ENCODE measurements at places on chromosomes 2 and 18.

DNA sequence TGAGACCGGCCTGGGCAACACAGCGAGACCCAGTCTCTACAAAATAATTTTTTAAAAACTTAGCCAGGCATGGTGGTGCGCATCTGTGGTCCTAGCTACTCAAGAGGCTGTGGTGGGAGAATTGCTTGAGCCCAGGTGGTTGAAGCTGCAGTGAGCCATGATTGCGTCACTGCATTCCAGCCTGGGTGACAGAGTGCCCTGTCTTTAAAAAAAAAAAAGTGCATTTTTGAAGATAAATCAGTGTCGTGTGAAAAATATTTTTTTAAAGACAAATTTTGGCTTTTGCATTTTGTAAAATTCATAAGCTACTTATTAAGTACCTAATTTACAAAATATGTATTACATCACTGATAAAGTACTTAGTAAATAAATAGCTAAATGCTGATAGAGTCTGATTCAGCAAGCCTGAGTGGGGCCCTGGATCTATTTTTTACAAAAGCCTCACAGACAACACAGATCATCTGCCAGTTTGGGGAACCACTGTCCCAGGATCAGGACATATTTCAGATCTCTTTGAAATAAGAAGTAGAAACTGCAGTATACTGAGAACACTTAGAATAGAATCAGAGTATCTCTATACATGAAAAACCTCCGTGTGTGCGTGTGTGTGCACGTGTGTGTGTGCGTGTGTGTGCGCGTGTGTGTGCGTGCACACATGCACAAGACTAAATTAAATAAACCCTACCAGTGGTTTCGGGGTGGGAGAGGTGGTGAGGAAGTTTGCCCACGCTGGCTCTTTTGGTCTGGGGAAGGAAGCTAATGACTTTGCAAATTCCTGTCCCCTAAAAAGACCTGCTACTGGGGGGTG lies 61.6 kb downstream of the AAK1 start:
- DNase-seq: peak; percentile 68

DNA sequence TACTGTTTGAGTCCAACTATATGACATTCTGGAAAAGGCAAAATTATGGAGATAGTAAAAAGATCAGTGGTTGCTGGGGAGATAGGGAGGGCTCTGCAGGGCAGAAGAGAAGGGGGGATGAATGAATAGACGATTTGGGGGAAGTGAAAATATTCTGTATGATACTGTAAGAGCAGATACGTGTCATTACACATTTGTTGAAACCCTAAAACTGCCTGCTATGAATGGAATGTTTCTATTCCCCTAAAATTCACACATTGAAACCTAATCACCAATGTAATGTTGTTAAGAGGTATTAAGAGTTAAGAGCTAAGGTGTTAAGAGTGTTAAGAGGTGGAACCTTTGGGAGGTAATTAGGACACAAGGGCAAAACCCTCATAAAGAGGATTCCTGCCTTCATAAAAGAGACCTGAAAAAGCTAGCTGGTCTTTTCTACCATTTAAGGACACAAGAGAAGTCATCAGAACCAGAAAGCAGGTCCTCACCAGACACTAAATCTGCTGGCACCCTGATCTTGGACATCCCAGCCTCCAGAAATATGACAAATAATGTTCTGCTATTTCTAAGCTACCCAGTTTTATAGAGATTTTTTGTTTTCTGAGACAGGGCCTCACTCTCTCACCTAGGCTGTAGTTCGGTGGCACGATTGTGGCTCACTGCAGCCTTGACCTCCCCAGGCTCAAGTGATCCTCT lies 76.2 kb downstream of the ATAD2B start:
- DNase-seq: no peak

DNA sequence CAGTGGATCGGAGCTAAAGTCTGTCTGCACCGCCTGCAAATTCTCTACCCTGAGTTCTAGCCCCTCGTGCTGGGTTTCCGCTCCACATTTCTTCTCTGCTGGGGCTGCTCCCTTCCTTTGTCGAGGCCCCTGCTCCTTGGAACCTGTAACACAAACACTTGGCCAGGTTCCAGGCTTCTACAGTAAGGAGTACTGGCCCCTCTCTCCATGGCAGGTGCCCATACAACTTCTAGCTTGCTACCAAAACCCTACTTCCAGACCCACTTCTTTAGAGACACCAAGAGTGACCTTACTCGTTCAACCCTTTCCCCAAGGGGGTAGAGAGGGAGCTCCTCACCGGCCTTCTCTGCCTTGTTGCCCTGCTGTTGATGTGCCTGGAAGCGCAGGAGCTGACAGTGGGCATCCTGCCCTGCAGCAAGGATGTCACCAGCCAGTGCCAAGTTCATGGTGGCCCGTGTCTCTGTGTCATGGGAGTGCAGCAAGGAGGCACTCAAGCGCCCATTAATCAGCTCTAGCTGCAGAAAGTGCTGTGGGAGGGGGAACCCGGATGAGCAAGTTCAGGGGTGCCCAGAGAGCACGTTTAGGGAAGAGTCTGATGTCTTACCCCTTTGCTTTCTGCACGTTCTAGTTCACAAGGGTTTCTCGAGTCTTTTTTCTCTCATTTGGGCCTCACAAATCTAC lies 1.1 kb downstream of the PREB start:
- no peak for DNase-seq

- no peak for DNase-seq
Measured at GRCh38 chr2:28439127-28439526, 46.5 kb downstream of the FOSL2 start.

DNA sequence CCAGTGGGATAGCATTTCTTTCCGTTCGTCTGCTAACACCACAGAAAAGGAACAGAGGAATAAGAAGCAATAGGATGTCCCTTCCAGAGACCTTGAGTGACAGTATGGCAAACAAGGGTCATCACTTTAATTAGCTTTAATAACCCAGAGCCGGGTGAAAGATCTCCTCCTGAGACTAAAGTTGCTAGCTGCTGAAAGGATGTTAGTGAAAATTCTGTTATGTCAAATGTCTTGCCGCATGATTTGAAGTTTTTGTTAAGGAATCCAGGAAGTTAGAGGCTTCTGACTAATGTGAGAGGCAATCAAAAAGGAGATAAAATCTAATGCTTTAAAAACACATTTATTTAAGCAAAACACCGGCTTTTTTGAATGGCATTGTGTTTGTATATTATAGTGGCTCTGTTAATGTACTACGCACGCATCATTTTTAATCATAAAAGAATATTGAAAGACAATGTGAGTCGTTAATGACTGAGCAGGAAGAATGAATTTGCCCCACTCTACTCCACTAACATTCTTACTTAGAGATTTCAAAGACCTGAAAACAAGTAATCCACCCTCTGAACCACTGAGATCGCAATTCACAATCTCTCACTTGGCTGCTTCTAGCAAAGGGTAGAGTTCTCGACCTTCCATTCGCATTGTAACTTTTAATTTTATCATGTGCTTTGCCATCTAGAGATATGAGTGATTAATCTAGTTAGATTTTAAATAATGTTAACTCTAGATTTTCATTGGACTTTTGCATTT lies 536.6 kb downstream of the LRRTM4 start:
- peak; percentile 24 for DNase-seq

DNA sequence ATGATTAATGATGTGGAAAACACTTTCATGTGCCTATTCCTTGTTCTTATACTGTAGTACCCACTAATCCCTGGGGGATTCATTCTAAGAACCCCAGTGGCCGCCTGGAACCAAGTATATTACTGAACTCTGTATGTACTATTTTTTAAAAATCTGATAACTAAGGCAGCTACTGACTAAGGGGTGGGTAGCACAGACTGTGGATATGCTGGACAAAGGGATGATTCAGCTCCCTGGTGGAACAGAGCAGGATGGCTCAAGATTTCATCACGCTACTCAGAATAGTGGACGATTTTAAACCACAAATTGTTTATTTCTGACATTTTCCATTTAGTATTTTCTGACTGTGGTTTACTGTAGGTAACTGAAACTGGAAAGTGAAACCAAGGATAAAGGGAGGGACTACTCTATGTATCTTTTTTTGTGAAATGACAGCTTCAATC lies 41.8 kb upstream of the CDC42EP3 start:
- DNase-seq: peak; percentile 99

DNA sequence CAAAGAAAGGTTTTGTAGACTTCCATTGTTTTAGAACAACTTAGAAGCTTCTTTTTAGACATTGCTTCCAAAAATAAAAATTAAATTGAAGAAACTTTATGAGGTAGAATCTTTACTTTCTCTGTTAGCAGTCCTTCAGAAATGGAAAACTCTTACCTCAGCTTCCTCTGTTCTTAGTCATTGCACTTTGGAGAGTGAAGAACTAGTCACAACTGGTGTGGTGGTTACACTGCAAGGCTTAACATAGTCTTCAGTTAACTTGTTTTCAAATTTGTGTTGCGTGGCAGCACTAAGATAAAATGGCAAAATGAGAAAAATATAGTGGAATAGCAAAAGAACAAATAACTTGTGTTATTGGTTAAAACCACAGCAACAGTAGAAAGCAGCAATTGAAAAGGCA lies 332.6 kb downstream of the KIAA1328 start:
- no peak for DNase-seq

GRCh38 chr18:79607361-79607952 lies 72.1 kb upstream of the CTDP1 start:
- no peak for DNase-seq

DNA sequence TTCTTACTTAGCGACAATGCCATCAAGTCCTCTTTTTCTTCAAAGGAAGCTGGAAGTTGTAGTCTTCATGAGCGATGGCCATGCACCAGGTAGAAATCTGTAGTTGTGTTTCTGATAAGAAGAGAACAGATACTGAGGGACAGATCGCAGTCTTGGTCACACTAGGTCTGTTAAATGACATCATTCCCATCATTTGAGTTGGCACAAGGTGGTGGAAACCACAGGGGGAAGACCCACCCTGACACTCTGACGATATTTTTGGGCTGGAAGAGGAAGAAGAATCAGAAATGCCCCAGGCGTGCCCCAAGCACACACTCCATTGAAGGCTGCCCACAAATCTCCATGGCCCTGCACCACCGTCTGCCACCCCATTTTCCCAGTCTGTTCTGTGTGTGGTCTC lies 89.0 kb upstream of the BOD1L2 start:
- no peak for DNase-seq
